MM.1S (cell line): ENCODE measurements at places on chromosomes 1 and 21.

- peak; percentile 76 for DNase-seq
Observed at GRCh38 chr1:23544444-23545389, 13.7 kb upstream of the E2F2 start.

DNA sequence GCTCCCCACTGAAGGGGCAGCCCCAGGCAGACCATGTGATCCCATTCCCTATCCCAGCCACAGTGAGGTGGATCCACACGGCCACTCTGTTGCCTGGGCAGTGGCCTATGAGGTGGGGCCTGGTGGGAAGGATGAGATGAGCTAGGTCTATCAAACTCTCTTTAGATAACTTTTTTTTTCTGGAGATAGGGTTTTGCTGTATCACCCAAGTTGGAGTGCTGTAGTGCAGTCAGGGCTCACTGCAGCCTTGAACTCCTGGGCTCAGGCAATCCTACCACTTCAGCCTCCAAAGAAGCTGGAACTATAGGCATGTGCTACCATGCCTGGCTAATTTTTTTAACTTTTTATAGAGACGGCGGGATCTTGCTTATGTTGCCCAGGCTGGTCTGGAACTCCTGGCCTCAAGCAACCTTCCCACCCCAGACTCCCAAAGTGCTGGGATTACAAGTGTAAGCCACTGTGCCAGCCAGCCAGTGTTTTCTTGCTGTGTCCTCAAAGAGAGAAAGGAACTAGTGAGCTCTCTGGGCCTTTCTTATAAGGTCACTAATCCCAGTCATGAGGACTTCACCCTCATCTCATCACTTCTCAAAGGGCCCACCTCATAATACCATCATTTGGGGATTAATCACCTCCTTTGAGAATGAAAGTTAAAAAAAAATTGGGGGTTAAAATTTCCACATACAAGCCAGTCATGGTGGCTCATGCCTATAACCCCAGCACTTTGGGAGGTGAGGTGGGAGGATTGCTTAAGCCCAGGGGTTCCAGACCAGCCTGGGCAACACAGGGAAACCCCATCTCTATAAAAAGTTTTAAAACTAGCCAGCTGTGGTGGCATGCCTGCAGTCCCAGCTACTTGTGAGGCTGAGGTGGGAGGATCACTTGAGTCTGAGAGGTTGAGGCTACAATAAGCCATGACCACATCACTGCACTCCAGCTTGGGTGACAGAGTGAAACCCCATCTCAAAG lies 36.6 kb downstream of the H3-3A start:
- DNase-seq: peak; percentile 5

GRCh38 chr1:167084757-167085156 lies 5.4 kb downstream of the GPA33 start:
- DNase-seq: no peak

- no peak for DNase-seq
Observed at GRCh38 chr1:15028616-15029015, 124.9 kb upstream of the TMEM51 start.

DNA sequence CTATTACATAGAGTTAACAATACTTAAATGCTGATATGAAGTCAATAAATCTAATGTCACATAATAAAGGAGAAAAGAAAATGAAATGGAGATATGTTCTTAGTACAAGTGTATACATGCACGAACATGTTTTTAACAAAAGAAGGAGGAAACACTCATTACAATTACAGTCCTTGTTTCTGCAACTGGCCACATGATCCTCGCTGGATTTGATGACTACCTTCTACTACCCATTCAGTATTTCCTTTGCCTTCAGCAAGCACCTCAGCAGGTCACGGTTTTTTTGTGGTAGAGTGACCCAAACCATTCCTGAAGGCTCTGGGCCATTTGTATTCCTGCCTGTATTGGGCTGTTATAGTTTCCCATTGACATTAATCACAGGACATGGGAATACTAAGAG lies 172.8 kb upstream of the CXADR start:
- no peak for DNase-seq

- no peak for DNase-seq
Observed at GRCh38 chr1:55212349-55213150, 2.6 kb downstream of the USP24 start.

GRCh38 chr1:69862906-69863305 lies 295.2 kb downstream of the LRRC7 start:
- DNase-seq: no peak

DNA sequence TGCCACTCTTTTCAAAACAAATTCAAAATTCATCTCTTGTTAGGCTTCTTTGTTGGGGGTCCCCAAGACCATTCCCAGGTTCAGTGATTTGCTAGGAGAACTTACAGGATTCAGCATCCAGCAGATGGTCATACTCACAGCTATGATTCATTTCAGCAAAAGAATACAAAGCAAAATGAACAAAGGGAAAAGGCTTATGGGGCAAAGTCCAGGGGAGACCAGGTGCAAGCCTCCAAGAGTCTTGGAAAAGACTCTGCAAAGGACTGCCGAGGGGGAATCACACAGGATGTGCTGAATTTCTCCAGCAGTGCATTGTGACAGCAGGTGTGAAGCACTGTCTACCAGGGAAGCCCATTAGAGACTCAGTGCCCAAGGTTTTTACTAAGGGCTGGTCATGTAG lies 7.3 kb downstream of the TRAF5 start:
- no peak for DNase-seq

GRCh38 chr1:3125078-3125477 lies 56.1 kb downstream of the PRDM16 start:
- no peak for DNase-seq

DNA sequence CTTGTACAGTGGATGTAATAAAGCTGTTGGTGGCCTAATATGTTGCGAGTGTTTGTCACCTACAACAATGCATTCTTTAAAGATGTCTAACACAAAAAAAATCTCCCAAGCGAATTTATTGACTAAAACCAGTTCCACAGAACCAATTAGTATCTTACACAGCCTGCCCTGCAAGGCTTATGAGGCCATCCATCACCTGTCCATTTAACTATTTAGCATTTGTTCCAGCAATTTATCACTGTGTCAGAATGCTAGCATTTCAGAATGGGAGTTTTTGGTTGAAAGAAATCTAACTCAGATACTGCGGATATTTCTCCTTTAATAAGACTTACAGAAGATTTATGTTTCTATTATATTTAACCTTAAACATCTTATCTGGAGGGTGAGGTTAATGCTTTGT lies 831.1 kb upstream of the PRMT6 start:
- no peak for DNase-seq

DNA sequence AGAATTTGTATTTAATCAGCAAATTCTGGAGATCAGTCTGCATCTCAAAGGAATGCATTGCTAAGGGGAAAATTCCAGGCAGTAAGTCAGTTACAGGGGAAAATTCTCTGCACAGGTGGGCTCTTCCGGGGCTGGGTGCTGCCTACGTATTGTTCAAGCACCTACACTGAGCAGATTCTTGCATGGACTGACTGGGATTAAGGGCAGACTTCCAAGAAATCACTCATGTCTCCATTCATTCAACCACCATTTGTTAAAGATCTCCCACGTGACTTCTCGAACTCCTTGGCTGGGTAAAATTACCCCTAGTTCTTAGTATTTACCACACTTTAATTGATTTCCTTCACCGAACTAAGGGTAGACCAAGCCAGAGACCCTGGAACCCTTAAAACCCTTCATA lies 28.2 kb upstream of the KCNE1 start:
- DNase-seq: no peak

DNA sequence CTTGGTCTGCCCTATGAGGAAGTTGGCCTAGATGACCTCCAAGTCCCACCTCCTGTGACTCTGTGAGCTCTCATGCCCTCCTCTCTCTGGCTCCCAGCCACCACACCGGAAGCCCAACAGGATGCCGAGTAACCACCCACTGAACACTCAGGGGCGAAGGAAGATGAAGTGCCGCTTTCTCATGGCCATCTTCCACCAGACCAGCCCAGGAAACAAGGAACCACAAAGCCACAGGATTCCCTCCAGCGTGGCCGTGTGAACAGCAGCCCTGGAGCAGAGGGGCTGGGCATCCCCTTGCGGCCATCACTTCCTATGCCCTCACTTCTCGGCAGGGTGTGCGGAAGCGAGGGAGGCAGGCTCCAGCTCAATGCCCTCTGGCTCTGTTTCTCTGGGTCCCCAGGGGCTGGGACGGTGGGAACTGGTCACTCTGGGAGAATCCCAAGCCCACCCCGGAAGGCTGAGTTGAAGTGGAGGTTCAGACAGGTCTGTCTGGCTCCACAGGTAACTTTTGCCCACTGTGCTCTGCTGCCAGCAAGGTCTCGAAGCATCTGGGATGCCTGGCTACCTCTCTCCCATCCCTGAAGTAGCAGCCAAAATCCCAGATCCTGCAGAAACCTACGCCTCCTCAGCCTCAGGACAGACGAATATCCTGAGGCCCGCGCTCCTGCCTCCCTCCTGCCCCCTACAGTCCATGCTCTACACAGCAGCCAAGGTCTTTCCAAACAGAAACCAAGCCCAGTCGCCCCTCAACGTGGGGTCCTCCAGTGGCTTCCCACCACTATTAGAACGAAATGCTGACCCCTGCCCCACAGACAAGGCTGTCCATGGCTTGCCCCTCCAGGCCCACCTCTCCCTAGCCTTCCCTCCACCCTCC lies 44.2 kb upstream of the ECE1 start:
- DNase-seq: peak; percentile 92

- no peak for DNase-seq
Observed at GRCh38 chr1:76802094-76802493, 65.2 kb upstream of the ST6GALNAC5 start.

- peak; percentile 61 for DNase-seq
Observed at GRCh38 chr1:101723415-101723814, 273.3 kb downstream of the OLFM3 start.

DNA sequence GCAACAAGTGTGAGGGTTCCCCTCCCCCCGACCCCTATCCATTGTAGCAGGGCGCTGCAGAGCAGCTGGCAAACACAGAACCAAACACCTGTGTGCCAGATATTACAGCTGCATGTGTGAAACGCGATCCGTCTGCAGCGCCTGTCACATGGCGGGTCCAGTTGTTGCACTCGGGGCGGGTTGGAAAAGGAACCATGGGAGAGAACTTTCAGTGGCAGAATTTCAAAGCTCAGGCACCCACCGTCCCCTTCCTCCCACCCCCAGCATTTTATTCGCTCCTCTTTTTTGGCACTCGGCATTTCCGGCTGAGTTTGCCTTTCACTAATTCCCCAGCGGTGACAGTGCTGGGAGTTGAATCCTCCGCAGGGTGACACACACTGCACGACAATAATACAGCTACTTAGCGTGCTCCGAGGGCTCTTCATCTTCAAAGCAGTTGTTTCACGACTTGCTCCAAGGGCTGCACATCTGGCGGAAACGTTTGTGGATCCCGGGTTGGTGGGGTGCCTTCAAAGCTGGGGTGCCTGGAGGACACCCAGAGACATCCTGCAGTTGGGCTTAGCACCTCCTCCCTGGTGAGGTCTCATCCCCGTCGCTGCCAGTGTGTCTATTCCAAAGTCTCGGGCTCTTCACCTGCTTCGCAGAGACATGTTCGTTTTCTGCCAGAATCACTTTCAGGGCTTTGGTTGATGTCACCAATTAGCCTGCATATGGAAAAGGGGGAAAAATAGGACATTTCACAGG lies 180.7 kb downstream of the ZBTB18 start:
- DNase-seq: no peak

- DNase-seq: peak; percentile 62
Observed at GRCh38 chr1:162856260-162856659, 4.7 kb downstream of the CCDC190 start.

DNA sequence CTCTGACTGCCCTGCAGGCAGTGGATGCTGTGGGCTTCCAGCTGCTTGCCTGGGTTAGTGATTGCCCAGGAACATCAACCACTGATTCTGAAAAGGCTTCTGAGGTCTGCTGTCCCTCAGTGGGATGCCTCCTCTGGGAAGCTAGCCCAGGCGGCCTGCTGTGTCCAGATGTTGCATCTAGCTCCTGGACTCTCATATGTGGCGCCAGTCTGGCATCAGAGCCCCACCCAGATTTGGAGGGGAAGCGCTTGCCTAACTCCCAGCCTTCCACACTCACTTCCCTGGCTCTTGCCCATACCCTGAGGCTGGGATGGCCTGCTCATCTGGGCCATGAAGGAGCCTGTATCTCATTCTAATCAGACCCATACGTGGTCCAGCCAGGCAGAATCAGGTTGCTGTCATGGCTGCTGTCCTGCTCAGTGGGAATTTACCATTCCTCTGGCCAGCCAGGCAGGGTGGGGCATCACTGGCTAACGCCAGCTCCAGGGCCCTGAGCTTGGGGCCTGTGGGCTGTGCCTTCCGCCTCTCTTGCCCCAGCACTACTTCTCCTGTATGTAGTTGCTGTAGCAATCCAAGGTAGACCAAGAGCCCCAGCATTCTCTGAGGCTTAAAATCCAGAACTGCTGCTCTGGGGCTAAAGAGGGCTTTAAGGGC lies 4.1 kb downstream of the CSF1 start:
- no peak for DNase-seq
